Stomach (tissue), 19 donors: ENCODE measurements at places on chromosomes 2 and 18. TPM values are rescaled to one million over a fixed set of nuclear protein-coding genes. Genes with fewer than 3 reads are reported as not detected.

- DNase-seq = no peak
These were observed 279.0 kb upstream of the NRP2 start for GRCh38 chr2:205403244-205403825.

DNA sequence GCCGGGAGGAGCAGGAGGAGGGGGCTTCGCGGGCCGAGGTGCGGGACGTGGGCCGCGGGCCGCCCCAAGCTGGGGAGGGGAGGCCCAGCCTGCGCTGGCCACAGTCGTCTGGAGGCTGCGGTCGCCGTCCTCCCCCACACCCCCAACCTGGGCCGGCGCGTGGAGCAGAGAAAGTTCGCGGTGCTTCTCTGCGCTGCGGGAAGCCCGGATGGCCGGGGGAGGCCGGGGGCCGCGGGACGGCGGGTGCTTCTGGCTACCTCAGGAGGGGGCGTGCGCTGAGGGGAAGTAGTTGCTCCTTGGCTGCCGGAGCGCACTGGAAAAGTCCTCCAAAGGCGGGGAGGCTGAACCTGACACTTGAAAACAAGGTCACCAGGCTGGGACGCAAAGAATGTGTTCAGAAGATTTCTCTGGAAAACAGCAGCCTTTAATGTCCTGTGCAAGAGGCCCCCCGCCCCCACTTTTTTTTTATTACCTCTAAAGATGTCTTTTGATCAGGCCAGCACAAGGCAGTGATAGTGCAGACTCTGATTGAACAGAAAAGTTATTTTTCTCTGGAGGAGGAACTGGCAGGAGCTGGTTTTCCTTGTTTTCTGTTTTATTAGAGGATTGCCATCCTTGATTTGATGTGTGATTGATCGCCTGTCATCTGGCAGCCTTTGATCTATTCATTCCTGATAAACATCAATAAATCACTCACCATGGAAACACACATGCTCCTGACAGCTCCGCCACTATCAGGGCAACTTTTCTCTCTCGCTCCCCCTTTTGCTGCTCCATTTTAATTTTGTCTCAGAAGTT is 1.6 kb downstream of the TSHZ1 start:
- peak; percentile 78 for DNase-seq

- DNase-seq = no peak
These were observed 35.5 kb upstream of the CYTIP start for GRCh38 chr2:157479081-157480027.

GRCh38 chr2:134683561-134684112 is 35.2 kb downstream of the TMEM163 start:
- DNase-seq = no peak

DNA sequence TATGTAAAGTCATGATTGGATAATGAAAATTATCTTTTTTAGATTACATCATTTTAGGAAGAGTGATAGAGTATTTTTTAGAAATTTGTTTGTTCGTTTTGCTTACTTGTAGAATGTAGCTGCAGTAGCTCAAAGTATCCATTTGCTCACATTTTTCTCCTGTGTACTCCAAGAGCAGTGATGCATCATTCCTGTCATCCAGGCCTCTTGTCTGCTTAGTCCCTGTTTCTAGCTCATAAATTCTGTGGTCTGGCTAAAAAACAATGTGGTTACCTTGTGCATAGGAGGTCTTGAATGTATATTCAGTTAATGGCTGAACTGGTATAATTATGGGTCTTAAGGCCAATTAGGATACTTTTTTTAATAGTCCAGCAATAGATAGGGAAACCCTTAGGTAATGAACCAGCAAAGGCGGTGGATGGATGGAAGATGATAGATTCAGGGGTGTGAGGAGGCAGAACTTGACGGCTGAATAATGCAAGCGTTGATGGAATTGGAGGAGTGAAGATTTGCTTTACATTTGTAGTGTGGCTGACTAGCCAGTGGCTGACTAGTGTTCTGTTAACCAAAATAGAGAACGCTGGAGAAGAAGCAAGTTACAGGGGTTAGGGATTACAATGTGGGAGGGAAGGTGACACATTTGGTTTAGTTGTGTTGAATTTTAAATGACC is 145.0 kb downstream of the ZNF407 start:
- DNase-seq = no peak

LYPD1 gene
- 1.1 TPM for polyA plus RNA-seq

DNA sequence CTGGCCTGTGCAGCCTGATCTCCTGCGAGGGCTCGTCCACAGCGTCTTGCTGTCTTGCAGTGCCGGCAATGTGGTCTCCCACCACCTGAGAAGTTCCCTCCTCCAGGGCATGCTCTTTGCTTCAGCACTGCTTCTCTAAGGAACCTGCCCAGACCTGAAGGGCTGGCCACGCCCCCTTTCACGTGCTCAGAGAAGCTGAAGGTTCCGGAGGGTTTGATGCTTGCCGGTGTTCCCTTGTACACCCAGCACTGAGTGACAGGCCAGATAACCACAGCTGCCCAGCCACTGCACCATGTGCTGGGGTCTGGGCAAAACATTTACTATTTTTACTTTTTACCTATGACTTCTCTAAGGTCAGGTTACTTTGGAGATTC is 1.7 kb upstream of the POLR2D start:
- DNase-seq = peak; percentile 93

NCK2 gene
- polyA plus RNA-seq = 45.5 TPM
